ENCODE measurements at places on chromosomes 12 and 14.

DNA sequence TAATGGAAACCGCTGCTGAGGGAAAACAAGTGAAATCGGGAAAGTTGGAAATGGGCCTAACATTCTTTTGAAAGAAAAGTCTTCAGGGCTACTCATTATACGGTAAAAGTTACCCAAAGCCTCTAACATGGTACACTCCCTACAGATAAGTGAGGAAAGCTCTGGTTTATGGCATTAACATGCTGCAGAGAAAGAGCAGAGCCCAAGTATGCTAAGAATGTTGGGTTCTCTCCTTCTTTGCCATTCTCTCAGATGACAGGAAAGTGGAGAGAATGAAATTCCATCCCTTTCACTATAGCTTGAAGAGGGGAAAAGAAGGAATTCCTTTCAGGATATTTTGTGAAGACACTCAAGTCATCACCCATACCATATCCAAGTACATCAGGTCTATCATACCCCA, 348.0 kb downstream of the SEC23A start:
- no peak for DNase-seq

- DNase-seq: peak; percentile 40
Observed at GRCh38 chr12:67647181-67647798, 1.3 kb upstream of the DYRK2 start.

DNA sequence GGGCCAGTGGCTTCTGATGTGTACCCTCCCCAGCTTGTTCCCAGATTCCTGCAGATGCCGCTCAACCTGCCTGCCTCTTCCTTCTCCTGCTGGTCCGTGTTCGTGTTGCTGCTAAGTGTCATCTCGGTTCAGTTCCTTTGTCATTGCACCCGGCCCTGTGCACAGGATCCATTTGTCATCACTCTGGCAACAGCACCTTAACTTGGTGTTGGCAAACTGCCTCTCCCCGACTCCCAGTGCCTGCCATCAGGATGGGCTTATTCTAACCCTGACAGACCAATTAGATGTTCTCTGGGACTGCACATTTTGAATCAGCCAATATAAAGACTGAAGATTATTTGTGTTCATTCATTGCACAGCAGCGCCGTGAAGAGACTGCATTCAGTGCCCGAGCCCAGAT, 73.3 kb downstream of the CCDC92 start:
- DNase-seq: no peak

DNA sequence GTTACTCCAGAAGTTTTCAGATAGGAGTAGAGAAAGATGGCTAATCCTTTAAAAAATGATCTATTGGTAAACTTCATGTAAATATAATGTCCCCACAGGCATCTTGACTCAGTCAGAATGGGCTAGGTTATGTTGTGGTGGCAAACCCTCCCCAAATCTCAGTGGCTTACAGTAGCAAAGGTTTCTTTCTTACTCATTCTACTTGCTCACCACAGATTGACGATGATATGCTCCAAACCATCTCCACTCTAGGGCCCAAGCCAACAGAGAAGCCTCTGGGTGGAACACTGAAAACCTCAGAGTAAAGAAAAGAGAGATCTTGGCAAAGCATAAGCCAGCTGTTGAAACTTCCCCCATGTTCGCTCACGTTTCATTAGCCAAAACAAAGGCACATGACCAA, 146.4 kb downstream of the EMP1 start:
- no peak for DNase-seq

DNA sequence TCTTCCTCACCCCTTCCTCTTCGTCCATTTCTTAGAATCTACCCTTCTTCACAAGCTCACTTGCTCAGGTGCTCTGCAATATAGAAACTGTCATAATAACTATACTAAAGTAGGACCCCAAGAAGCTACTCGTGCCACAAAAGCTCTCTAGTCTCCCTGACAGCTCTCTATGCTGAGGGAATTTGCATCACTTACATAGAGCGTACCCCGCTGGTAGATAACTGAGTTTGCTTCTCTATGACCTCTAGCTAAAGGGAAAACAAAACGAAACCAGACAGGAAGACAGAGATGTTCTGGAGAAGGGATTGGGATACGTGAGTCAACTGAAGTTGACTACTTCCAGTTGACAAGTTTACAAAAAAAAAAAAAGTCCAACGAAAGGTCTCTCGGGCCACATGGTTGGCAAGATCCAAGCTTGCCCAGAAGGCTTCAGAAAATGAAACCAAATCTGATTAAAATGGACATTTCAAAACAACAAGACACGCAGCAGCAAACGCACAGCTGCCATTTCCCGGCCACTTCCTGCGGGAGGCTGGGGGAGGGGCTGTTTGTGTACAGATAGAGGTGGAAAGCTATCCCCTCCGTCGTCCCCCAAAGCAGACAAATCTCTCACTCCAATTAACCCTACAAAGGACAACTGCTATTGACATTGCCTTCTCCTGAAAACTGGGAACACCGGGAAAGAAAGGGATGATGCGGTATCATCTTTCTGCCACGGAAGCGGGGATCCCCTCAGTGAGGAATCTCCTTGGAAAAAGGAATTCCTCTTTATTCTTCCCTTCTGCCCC, 1.3 kb downstream of the BAZ2A start:
- DNase-seq: peak; percentile 81

GRCh38 chr12:86229772-86230171, 26.4 kb downstream of the MGAT4C start:
- no peak for DNase-seq

- DNase-seq: no peak
Observed at GRCh38 chr12:111406474-111407376, 1.0 kb downstream of the SH2B3 start.

- no peak for DNase-seq
Observed at GRCh38 chr12:28083840-28084678, 106.2 kb upstream of the CCDC91 start.

DNA sequence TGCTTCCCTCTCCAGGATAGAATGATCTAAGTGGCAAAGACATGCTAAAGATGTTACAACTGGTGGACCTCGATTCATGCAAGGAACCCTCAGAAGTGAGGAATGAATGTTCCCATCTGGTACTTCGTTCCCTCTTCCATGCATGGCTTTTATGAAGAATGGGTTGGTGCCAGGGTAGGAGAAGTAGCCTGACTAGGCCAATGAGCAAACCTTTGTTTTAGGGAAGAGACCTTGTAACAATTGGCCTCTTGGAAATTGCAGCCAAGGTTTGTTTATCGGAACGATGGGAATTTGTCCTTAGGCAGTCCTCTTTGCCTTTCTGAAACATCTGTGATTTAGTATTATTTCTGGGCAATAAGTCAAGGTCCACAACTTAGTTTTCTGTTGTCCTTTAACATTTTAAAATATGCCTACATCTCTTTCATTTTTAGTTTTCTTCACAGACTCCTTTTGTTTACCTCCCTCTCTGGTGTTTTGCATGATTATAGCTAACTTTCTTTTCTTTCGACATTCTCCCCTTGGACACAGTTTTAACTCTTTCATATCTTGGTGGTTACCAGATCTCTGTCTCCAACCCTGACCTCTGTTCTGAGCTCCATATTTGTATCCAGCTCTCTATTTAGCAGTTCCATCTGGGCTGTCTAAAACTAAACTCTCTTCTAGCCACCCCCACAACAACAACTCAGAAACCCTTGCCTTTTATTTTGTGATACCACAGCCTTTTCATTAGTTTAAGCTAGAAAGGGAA, 70.0 kb downstream of the DIP2B start:
- DNase-seq: no peak

GRCh38 chr12:131642771-131643170, 68.1 kb upstream of the SFSWAP start:
- no peak for DNase-seq

DNA sequence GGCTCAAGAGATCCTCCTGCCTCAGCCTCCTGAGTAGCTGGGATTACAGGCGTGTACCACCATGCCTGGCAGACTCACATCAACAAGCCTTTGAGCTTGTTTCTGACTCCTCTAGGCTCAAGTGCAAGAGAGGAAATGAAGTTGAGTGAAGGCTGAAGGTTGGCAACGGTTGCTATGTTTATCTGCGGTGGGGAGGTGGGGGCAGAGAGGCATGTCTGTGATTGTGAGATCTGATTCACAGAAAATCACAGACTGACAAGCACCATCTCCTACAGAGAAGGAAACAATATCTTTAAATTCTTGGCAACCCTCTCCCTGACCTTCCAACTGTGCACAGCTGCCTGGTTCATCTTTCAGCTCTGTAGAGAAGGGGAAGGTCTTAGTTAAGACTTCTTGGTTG, 22.1 kb upstream of the NINJ2 start:
- no peak for DNase-seq

DNA sequence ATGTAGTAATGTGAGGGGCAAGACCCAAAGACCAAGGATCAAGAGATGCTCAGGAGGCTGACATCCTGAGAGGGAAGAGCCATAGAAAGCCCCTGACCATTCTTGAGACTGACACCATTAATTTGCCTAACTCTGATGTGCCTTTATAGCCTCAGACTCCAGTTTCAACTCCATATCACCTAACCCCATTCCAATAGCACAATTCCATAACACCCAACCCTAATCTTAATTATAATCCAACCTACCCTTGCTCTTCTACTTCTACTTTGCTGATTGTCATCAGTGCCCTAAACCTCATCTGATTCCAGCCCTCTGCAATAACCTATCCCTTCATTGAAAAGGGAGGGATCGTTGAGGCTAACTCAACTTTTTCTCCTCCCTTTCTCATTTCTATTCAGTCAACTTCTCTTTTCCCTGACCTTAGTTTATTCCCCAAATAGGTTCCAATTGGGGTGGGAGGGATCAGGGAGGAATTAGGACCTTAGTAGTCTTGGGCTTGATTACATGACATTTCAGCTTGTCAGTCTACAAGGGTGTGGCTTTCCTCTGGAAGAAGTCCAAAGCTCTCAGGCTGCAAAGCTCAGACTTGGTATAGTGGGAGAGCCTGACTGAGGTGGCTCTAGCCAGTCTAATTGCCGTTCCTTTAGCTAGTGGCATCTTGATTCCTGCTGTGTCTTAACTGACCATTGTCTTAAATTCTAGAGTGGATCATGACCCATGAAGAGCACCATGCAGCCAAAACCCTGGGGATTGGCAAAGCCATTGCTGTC, 3.1 kb downstream of the PFKM start:
- no peak for DNase-seq

GRCh38 chr14:89615421-89615820, 198.4 kb upstream of the FOXN3 start:
- DNase-seq: no peak

DNA sequence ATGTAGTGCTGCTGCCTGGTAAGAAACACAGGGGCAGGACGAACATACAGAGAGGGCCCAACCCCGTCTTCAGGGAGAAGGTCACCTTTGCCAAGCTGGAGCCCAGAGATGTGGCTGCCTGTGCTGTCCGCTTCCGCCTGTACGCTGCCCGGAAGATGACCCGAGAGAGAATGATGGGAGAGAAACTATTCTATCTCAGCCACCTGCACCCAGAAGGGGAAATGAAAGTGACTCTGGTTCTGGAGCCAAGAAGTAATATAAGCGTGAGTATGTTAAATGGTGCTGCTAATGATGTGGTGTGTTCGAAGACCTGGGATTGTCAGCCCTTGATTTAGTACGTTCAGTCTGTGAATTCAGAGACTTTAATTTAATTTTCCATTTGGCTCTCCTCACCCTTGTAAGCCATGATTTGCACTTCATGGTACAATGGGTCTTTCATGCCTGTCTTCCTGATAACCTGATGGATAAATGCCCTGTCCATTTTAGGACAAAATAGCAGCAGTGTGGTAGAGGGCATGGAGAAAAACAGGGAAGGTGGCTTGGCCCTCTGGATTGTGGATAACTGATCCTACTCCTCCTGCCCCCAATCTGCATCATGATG, 318.9 kb downstream of the SNAPC1 start:
- no peak for DNase-seq

GRCh38 chr14:69539631-69540410, 34.9 kb downstream of the CCDC177 start:
- DNase-seq: peak; percentile 74

- no peak for DNase-seq
Observed at GRCh38 chr14:42004321-42004720, 397.6 kb downstream of the LRFN5 start.

- no peak for DNase-seq
Observed at GRCh38 chr12:103687253-103687652, 100.2 kb downstream of the STAB2 start.

DNA sequence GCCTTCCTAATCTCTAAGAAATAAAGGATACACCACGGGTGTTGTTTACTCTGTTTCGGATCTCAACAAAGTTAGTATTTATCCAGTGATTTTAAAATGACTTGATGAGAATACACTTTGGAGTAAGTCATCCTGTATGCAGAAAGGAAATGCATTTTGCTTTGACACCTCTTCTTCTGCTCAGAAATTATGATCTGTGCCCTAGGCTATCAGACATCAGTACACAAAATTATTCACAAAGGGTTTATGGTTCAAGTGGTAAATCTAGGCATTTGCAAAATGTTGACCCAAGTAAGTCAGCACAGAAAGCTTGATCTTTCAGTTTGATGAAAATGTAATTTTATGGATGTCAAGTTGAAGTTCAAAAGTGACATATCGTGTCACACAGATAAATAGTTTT, 248.5 kb downstream of the ATP23 start:
- DNase-seq: no peak

DNA sequence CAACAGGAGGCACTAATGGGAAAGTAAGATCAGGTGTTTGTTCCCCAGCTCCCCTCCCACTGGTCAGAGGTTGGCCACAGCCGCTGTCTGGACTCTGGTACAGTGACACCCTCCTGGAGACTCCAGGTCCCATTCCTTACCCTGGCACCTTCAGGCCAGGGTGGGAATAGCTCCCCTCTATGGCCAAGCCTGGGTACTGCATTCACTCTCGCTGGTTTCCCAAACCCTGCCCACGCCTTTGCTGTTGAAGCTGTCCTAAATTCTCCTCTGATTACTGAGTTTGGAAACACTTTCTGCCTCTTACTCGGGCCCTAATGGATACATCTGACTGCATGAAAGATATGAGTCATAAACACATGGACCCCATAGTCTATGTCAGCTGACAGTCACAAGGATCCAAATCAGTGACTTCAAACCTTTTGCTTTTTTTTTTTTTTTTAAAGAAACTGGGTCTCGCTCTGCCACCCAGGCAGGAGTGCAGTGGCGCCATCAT, 17.9 kb downstream of the HRK start:
- no peak for DNase-seq

DNA sequence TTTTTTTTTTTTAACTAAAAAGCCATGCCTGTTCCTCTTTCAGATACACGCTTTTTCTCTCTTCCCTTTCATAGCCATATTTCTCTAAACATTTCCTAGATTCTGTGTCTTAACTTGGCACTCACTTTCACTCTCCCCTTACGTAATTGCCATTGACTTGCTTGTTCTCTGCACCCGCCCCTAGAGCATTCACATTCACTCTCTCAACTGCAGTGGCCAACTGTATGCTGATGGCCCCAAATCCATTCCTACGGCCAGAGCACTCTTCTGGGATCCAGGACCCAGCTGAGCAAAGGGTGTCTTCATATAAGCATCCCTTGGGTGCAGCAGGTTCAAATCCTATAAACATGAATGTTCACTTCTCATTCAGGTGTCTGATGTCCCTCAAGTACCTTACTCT, 59.5 kb downstream of the CKB start:
- DNase-seq: no peak
